Fibroblast of lung (primary cell): ENCODE measurements at places on chromosomes 12 and 14. TPM values are rescaled to one million over a fixed set of nuclear protein-coding genes. Genes with fewer than 3 reads are reported as not detected.

The DEGS2 gene
- total RNA-seq: under 0.01 and 0.26 TPM in 2 replicates

GRCh38 chr14:62455446-62455845 is 589.8 kb downstream of the KCNH5 start:
- DNase-seq: no peak
- H3K4me1 ChIP-seq: no peaks in the 10 kb centered on the region
- no peak overlapping the region for H3K27ac ChIP-seq
- H3K27me3 ChIP-seq: no peaks in the 10 kb centered on the region
- no peaks in the 10 kb centered on the region for H3K36me3 ChIP-seq
- no peak overlapping the region for H3K4me3 ChIP-seq

- no peaks in the 10 kb centered on the region for H3K4me1 ChIP-seq
- H3K36me3 ChIP-seq: no peaks in the 10 kb centered on the region
- DNase-seq: no peak
- no peak overlapping the region for H3K27ac ChIP-seq
- H3K4me3 ChIP-seq: no peak overlapping the region
These were observed 280.8 kb upstream of the FKBP4 start for GRCh38 chr12:2514038-2514340.

GRCh38 chr14:49975276-49975675 is 82.4 kb downstream of the ARF6 start:
- H3K27me3 ChIP-seq: no peaks in the 10 kb centered on the region
- DNase-seq: peak; percentile 90
- H3K27ac ChIP-seq: peak overlapping the region; percentile 64
- H3K4me3 ChIP-seq: no peak overlapping the region
- H3K4me1 ChIP-seq: peaks cover 35% of the 10 kb centered on the region

- H3K27ac ChIP-seq: no peak overlapping the region
- H3K4me1 ChIP-seq: no peaks in the 10 kb centered on the region
- H3K27me3 ChIP-seq: no peaks in the 10 kb centered on the region
These were observed 22.5 kb upstream of the FZD10 start for GRCh38 chr12:130139567-130140421.

GRCh38 chr12:39905152-39905551 is 200.7 kb downstream of the SLC2A13 start:
- no peaks in the 10 kb centered on the region for H3K27me3 ChIP-seq
- H3K4me1 ChIP-seq: no peaks in the 10 kb centered on the region
- DNase-seq: peak; percentile 39
- H3K4me3 ChIP-seq: no peak overlapping the region
- no peak overlapping the region for H3K27ac ChIP-seq

- no peak overlapping the region for H3K27ac ChIP-seq
- H3K4me3 ChIP-seq: no peak overlapping the region
- H3K27me3 ChIP-seq: no peaks in the 10 kb centered on the region
- no peaks in the 10 kb centered on the region for H3K4me1 ChIP-seq
These were observed 279.9 kb upstream of the TBX3 start for GRCh38 chr12:114963846-114964245.
